ENCODE measurements at places on chromosomes 5 and 9. TPM values are rescaled to one million over a fixed set of nuclear protein-coding genes. Genes with fewer than 3 reads are reported as not detected.

Gene PDE8B
- 0.07 TPM for total RNA-seq

DNA sequence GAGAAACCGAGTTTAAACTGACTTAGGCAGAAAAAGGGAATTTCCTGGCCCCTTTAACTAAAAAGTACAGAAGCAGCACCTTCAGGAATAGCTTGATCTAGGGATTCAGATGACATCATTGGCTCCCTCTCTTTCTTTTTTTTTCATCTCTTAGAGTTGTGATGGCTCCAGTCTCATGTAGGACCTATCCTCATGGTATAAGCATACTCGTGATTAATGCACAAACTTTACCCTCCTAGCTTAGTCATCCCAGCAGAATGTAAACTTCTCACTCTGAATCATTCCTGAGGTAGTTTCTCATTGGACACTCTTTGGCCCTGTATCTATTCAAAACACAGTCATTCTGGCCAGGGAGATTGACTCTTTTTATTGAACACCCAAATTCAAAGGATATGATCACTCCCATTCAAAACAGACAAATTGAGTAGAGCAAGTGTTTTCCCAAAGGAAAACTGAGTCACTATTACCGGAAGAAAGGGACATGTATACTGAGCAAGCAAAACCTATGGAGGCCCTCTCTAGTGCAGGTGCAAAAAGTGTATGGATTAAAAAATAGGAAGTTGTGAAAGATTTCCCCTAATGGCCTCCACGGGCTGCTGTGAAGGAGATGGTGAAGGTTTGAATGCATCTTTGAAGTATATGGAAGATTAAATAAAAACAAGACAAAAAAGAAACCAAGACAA lies 27.6 kb upstream of the SMIM23 start:
- H3K4me3 ChIP-seq = no peak overlapping the region
- no peaks in the 10 kb centered on the region for H3K4me1 ChIP-seq
- DNase-seq = no peak
- H3K36me3 ChIP-seq = no peaks in the 10 kb centered on the region
- H3K27me3 ChIP-seq = peaks cover 2% of the 10 kb centered on the region

Gene NDST1
- total RNA-seq = 2.8 TPM

DNA sequence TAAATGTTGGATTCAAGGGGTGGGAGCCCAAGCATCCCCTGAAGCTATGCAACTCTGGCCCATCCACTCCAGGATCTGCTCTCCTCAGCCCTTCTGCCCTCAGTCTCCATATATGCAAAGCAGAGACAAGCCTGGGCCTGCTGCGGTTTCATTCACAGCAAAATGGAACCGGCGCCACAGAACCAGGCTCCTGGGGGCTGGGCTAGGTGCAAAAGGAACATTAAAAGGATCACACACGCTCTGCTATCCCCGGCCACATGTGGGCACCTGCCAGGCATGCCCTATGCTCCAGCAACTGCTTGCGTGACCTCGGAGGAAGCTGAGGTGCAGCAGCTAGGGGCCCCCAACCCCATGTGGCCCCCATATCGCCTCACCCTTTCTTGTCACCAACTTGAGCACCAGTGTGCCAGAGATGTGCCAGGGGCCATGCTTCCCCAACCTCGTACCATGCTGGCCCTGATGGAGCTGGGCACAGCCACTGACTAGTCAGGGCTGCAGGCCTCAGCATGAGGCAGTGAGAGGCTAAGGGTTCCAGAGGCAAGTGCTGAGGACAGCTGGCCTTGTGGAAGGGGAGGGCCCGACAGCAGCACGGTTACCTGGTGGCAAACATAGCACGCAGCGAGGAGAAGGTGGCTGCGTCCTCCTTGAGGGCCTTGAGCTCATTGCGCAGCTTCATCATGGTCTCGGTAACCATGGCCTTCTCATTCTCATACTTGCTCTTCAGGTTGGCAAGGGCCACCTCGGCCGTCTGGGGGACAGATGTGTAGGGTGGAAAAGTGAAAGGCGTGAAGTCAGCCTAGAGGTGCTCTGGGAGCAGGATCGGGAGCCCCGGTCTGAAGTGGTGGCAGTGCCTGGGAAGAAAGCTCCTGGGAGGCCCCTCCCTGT lies 47.2 kb downstream of the BICD2 start:
- H3K36me3 ChIP-seq = peaks cover 33% of the 10 kb centered on the region
- no peak for DNase-seq
- no peak overlapping the region for H3K27ac ChIP-seq
- H3K27me3 ChIP-seq = no peaks in the 10 kb centered on the region

Gene ORM2
- not detected for total RNA-seq

GRCh38 chr9:125763394-125763801 lies 16.2 kb downstream of the PBX3 start:
- DNase-seq = no peak
- peaks cover 4% of the 10 kb centered on the region for H3K36me3 ChIP-seq
- peaks cover 3% of the 10 kb centered on the region for H3K27me3 ChIP-seq
- peaks cover 18% of the 10 kb centered on the region for H3K4me1 ChIP-seq
- H3K27ac ChIP-seq = no peak overlapping the region

GRCh38 chr5:76292620-76293322 lies 110.3 kb upstream of the IQGAP2 start:
- no peak overlapping the region for H3K4me3 ChIP-seq
- H3K27me3 ChIP-seq = peaks cover 10% of the 10 kb centered on the region
- H3K36me3 ChIP-seq = no peaks in the 10 kb centered on the region
- H3K4me1 ChIP-seq = peaks cover 6% of the 10 kb centered on the region
- no peak for DNase-seq

Gene UNC5A
- total RNA-seq = not detected

- no peak overlapping the region for H3K27ac ChIP-seq
- DNase-seq = no peak
- peaks cover 17% of the 10 kb centered on the region for H3K27me3 ChIP-seq
- no peaks in the 10 kb centered on the region for H3K4me1 ChIP-seq
These were observed 49.7 kb upstream of the FST start for GRCh38 chr5:53430618-53431252.

GRCh38 chr9:6219981-6220380 lies 4.4 kb downstream of the IL33 start:
- no peak overlapping the region for H3K27ac ChIP-seq
- peaks cover 16% of the 10 kb centered on the region for H3K27me3 ChIP-seq
- no peaks in the 10 kb centered on the region for H3K4me1 ChIP-seq
- DNase-seq = no peak
- no peaks in the 10 kb centered on the region for H3K36me3 ChIP-seq
- H3K4me3 ChIP-seq = no peak overlapping the region
